G401 (cell line): ENCODE measurements at places on chromosomes 6 and 20. TPM values are rescaled to one million over a fixed set of nuclear protein-coding genes. Genes with fewer than 3 reads are reported as not detected.

Gene UBR2
- 14.3 and 18.5 TPM in 2 replicates for total RNA-seq

Gene BTN3A1
- total RNA-seq = 1.4 and 2.2 TPM in 2 replicates

Gene BMP5
- total RNA-seq = not detected in 2 replicates

DNA sequence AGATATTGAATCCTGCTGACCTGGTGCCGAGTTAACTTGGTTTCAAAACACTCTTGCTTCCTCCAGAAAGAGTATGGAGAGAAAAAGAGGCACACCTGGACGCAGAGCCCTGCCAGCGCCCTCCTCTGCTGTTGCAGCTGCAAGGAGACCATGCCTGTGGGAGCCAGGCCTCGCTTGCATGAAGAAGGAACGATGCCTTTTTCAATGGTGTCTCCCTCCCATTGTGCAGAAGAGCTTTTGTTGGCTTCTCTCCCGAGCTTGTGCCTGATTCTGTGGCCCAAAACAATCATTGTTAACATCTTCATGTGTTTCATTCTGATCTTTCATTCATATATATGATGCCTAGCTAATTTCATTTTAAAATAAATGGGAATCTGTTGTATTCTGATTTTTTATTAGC lies 98.1 kb downstream of the FAM120B start:
- no peak for DNase-seq

- peak; percentile 35 for DNase-seq
Measured at GRCh38 chr6:32439602-32440214, at the start of gene HLA-DRA. Gene HLA-DRA (plus strand): TSS chr6:32439887. CDS start chr6:32439951, 64 bp downstream.

DNA sequence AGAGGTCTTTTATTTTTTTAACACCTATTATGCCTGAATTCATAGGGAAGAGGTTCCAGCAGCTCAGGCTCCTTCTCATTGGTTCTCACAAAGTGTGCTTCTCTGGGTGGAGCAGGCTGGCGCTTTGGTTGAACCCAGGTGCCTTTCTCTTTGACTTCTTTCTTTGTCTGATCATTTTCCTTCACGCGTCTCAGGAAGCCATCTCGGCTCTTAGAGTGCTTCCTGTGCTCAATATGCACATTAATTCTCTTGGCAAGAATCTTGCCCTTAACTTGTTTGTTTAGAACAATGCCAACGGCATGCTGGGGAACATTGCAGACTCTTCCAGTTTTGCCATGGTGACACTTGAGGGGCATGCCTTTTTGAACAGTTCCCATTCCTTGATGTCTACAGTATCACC lies 44.2 kb upstream of the RNF24 start:
- DNase-seq = no peak

DNA sequence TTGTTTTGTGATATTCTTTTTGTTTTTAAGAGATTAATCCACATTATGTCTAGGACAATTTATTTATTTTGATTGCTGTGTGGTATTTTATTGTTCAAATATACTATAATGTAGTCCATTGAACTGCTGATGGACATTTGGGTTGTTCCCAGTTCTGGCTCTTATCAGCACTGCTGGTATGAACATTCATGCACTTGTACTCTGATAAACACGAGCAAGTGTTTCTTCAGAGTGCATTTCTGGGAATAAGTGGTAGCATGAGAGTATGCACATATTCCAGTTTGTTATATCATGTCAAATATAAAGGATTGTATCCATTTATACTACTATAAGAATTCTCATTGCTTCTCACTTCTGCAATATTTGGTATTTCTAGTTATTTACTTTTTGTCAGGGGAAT lies 7.1 kb downstream of the CALHM6 start:
- DNase-seq = no peak

GRCh38 chr6:109373331-109373730 lies 8.9 kb downstream of the CD164 start:
- DNase-seq = no peak

DNA sequence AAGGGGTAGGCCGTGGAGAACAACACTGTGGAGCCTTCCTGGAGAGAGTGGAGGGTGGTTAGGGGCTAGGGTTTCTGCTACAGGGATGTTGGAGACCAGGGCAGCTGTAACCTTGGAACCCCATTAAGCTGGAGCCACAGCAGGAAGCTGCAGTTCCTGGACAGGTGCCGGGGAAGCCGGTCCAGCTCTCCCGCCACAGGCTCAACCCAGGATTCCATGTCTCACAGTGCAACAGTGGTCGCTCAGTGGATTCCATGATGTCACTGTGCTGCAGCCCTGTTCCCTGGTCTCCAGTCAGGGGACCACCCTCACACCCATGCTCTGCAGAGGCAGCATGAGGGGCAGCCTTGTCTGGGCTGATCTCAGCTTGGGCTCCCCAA lies 264.6 kb upstream of the CDYL start:
- no peak for DNase-seq

GRCh38 chr6:91751526-91751925 lies 1164.7 kb upstream of the MAP3K7 start:
- DNase-seq = no peak

- peak; percentile 85 for DNase-seq
Measured at GRCh38 chr6:18118330-18118729, 4.1 kb downstream of the NHLRC1 start.
